ENCODE measurements at places on chromosomes 1 and 21.

DNA sequence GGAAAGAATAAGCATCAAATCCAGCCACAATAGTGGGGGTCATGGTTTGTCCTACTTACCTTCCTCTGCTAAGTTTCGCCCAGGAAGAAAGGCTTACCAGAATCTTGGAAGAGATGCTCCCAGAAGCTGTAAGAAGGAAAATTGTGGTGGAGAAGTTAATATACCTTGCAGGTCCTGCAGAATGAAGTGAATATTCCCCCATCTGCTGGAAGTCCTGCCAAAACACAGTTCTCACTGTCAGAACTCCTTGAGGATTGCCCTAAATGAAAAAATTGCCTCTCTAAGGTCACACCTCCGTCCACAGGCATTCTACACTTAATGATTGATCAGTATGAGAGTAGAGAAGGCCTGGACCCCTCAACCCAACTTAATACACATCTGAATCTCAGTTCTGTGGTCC is 78.4 kb upstream of the RGS21 start:
- H3K4me3 ChIP-seq = no peak overlapping the region
- H3K27ac ChIP-seq = no peak overlapping the region
- DNase-seq = no peak
- H3K27me3 ChIP-seq = no peaks in the 10 kb centered on the region
- no peaks in the 10 kb centered on the region for H3K4me1 ChIP-seq

DNA sequence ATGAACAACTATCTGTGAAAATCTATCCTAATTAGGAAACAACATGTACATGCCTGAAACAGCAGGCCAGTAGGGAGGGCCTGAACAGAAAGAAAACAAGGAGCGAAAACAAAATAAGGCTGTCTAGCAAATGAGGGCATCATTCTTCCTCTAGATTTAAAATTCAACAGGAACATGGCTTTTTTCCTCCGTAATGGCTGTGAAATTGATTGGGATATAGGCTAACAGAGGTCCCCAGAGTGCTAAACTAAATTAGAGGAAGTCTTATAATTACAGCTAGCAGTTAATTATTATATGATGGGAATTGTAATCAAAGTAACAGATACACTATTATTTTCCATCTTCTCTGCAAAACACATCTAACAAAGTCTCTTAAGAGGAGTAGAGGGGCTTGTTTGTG is 51.7 kb upstream of the TIAM1 start:
- H3K27me3 ChIP-seq = no peaks in the 10 kb centered on the region
- no peak overlapping the region for H3K27ac ChIP-seq
- peaks cover 51% of the 10 kb centered on the region for H3K4me1 ChIP-seq
- no peak for DNase-seq

DNA sequence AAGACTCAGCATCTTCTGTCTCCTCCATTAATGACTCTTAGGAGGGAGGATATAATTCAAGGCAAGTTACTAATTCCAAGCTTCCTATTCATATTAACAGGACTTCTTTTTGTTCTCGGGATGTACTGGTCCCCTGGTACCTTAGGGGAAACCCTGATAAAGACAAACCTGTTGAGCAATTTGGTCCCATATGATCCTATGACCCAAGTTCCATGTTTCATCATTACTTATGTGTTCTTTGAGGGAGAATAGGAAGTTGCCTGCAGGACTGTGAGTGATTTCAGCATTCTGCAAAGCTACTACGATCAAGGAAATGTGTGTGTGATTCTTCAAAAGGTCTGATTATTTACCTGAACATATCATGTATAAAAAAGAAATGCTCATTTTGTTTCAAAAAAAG is 5.8 kb upstream of the FMO3 start:
- H3K4me1 ChIP-seq = no peaks in the 10 kb centered on the region
- H3K4me3 ChIP-seq = no peak overlapping the region
- no peaks in the 10 kb centered on the region for H3K36me3 ChIP-seq
- H3K27ac ChIP-seq = no peak overlapping the region
- DNase-seq = no peak
- no peaks in the 10 kb centered on the region for H3K27me3 ChIP-seq

GRCh38 chr1:229590119-229590518 is 31.6 kb upstream of the ABCB10 start:
- no peak overlapping the region for H3K27ac ChIP-seq
- no peaks in the 10 kb centered on the region for H3K27me3 ChIP-seq
- H3K4me1 ChIP-seq = peaks cover 3% of the 10 kb centered on the region
- H3K36me3 ChIP-seq = no peaks in the 10 kb centered on the region
- no peak for DNase-seq

Data from endothelial cell (in vitro differentiated cells).